IPS DF 6.9 (cell line): ENCODE measurements at places on chromosomes 7 and 10.

DNA sequence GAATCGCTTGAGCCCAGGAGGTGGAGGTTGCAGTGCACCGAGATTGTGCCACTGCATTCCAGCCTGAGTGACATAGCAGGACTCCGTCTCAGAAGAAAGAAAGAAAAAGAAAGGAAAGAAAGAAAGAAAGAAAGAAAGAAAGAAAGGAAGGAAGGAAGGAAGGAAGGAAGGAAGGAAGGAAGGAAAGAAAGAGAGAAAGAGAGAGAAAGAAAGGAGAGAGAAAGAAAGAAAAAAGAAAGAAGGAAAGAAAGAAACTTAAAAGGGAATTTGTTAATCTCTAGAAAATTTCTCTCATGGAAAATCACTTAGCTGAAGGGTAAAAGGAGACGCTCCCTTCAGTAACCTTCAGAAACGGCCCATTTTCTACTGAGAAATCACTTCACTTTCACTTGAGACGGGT, 279.5 kb upstream of the KLF6 start:
- DNase-seq = no peak

GRCh38 chr10:13453896-13454295, 74.9 kb downstream of the BEND7 start:
- DNase-seq = no peak

- no peak for DNase-seq
Observed at GRCh38 chr10:43263551-43264343, 3.1 kb downstream of the RASGEF1A start.

DNA sequence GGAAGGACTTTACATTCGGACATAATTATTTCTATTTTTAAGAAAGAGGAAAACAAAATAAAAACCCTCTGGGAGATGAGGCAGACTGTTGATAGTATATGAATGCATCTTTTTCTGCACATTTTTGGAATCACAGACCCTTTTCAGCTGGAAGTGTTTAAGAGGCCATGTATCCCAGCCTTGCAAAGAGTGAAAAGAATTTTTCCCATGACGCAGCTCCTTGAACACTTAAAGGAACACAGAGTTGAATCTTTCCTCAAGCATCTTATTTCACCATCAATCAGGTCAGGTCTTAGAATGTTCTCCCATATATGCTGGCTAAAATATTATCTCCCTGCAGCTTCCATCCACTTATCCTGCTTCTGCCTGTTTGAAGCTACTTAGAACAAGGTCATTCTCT, 45.9 kb upstream of the PAPSS2 start:
- DNase-seq = no peak

- DNase-seq = no peak
Observed at GRCh38 chr7:17991866-17992648, 35.6 kb downstream of the PRPS1L1 start.

- no peak for DNase-seq
Observed at GRCh38 chr10:112963835-112964234, 13.8 kb downstream of the TCF7L2 start.

- DNase-seq = no peak
Observed at GRCh38 chr10:110446954-110447608, 50.6 kb upstream of the DUSP5 start.

GRCh38 chr7:112579388-112579787, 98.6 kb downstream of the LSMEM1 start:
- no peak for DNase-seq

- DNase-seq = no peak
Observed at GRCh38 chr7:52779004-52779403, 256.4 kb upstream of the POM121L12 start.

DNA sequence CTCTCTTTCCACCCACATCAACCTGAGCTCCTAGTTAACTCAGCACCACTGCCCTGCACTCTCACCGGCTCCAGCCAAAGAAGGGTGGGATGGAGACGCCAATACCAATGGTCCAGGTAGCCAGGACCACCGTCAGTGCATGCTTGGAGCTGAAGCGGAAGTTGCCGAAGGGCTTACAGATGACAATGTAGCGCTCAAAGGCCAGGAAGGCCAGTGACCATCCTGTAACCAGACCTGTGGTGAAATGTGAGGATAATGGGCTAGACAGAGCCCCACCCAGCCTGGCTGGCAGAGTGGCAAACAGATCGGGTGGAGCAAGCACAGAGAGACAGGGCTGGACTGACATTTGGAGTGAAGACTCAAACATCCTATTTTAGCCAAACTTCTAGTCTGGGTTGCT, 673 bp downstream of the OPN1SW start:
- DNase-seq = no peak

GRCh38 chr10:132641401-132641800, 103.8 kb downstream of the INPP5A start:
- no peak for DNase-seq

DNA sequence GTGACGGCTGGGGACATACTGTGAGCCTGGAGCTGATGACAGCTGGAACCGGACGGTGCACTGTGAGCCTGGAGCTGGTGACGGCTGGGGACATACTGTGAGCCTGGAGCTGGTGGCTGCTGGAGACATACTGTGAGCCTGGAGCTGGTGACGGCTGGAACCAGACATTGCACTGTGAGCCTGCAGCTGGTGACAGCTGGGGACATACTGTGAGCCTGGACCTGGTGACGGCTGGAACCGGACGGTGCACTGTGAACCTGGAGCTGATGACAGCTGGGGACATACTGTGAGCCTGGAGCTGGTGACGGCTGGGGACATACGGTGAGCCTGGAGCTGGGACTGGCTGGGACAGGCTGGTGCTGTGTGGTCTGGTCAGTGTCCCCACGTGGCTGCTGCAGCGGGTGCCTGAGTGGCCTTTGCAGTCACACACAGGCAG, 47.9 kb downstream of the PTPRN2 start:
- DNase-seq = no peak

- DNase-seq = no peak
Observed at GRCh38 chr7:137671920-137672319, 174.9 kb downstream of the DGKI start.

DNA sequence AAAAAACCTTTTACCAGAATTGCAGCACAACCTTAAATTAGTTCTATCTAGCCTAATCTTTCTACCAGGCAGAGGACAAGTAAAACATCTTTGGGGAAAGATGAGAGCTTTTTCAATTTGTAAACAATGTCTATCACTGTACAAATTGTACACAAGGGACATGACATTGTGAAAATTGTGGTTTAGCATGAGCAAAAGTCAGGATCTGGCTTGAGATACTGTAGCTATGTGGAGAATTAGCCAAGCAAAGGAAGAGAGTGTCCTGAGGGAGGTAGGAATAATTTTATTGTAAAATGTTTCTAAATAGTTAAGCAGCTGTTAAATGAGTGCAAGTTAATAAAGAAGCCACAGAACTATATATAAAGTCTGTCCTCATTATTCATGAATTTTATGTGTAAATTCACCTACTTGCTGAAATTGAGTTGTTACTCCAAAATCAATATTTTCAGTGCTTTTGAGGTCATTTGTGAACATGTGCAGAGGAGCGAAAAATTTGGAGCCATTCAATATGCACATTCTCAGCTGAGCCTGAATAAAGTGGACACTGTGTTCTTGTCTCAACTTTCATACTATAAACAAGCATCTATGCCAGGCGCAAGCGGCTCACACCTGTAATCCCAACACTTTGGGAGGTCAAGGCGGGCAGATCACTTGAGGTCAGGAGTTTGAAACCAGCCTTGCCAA, 42.8 kb upstream of the POM121L12 start:
- DNase-seq = no peak

- no peak for DNase-seq
Observed at GRCh38 chr7:10677668-10678232, 295.9 kb upstream of the PHF14 start.

DNA sequence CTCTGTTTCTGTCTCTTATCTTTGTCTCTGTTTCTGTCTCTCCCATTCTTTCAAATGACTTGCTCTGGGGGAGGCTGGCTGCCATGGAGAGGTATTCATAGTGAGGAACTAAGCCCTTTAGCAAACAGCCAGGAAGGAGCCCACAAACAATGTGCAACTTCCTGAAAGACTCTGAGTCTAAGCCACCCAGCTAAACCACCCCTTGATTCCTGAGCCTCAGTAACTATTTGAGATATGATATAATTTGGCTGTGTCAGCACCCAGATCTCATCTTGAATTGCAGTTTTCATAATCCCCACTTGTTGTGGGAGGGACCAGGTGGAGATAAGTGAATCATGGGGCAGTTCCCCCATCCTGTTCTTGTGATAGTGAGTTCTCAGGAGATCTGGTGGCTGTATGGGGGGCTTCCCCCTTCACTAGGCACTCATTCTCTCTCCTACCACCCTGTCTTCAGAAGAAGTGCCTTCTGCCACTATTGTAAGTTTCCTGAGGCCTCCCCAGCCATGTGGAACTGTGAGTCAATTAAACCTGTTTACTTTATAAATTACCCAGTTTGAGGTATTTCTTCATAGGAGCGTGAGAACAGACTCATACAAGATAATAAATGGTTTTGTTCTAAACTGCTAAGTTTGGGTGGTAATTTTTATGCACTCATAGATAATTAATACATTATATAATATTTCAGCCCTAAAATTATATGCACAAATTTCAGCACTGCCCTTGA, 121.2 kb upstream of the FOXP2 start:
- no peak for DNase-seq

DNA sequence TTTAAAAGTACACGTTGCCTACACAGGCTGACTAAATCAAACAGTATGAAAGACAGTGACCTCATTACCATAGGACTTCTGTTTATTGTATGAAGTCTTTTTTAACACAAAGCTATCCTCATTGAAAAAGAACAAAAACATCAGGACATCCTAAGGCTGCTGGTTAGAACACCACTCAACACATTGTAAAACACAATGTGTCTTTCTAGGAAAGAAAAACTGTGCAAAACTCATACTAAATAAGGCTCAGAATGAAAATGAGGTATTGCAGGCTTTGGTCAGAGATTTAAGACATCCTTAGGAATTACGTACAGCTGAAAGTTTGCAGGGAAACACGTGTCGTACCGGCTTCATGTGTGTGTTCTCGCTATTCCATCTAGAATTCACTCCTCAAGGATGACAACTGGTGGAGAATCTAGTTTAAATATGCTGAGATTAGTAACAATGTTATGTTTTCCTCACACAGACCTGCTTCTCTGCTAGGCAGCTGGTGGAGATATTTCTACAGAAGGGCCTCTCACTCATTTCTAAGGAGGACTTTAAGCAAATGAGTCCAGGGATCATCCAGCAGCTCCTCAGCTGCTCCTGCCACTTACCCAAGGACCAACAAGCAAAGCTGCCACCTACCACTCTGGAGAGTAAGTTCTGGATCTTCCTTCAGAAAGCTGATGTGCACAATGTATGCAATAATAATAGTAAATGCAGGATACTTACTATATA, 29.3 kb downstream of the SLC39A12 start:
- no peak for DNase-seq

- DNase-seq = no peak
Observed at GRCh38 chr7:46630031-46630430, 709.0 kb upstream of the IGFBP3 start.

DNA sequence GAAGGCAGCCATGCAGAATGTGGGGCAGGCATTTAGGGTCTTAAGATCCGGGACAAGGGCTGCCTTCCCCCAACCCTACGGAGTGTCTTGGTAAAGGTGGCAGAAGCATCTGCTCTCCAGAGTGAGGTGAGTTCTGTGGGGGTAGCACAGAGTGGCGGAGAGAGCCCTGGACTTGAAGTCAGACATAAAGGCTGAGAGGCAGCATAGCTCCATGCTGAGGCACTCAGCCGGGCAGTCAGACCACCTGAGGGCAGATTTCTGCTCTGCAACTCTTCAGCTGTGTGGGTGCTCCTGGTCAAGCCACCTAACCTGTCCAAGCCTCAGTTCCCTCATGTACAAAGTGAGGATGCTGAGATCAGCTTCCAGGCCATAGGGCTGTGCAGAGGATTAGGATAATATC, 81.0 kb downstream of the CRTAC1 start:
- DNase-seq = no peak

DNA sequence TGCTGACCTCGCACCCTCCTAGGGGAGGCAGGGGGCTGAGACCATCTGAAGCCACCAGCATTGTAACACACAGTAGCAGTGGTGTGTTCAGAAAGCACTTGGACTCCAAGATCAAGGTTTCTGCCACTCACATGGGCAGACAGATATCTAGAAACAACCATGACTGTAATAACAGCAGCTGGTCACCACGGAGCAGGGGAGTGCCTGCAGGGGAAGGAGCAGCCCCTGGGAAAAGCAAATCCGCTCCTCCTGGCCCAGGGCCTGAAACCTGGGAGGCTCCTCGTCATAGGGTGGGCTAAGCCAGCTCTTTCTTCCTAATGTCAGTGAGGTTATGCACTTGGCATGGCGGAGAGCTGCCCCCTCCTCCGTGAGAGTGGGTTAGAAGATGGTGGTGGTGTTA, 118.4 kb upstream of the INSYN2A start:
- DNase-seq = no peak

DNA sequence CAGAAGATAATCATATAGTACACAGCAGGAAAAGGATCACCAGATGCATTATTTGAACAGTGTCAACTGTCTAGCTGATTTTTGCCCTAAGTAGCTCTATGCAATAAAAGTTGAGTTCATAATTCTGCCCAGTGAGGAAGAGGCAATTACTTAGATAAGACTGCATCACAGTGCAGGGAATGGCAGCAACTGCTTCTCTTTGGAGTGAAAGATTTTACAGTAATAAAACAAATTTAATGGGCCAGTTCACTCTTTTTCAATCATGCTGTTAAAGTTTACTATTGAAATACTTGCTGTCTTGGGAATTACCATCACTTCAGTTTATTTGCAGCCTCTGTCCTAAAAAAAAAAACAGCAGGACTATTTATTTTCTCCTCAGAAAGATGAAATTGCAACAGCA, 907.9 kb downstream of the ANKRD7 start:
- no peak for DNase-seq

DNA sequence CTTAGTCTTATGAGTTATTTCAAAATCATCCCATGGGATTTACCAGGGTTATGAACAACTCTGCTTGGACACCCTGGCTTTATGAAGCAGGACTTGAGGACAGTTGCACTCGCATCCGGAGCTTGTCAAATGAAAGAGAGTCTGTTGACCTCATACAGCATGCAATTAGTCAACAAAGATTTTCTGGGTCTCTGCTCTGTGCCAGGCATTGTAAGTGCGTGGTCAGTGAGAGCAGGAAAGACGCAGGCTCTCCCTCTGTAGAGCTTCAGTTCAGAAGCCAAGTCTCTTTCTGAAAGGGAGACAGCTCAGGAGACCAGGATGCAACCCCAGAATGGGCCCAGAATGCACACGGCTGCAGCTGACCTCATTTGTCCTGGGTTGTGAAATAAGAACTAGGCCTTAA, 45.5 kb upstream of the DMBT1 start:
- DNase-seq = no peak

DNA sequence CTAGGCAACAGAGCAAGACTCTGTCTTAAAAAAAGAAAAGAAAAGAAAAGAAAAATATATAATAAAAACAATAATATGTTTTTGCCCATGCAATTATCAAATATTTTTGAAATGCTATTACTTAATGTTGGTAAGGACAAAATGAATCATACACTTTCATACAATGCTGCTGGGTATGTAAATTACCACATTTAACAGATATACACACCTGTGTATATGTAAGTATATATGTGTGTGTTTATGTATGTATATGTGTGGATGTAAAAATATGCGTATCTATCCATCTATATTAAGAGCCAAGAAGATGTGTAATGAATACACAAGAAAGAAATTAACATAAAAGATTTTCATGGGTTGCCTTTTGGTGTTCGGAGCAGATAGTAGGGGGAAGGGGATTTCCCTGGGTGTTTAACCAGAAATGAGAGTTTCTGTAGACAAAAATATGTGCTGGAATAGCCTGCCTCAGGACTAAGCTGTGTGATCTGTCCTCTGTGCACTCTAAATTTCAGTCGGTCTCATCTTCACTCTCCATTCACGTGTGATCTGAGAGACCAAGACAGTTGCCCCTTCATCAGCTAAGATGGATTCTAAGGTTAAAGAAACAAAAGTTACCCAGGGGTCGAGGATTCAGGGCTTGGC, 61.2 kb downstream of the PRKCQ start:
- no peak for DNase-seq

- no peak for DNase-seq
Observed at GRCh38 chr10:112389271-112389822, 15.4 kb downstream of the ACSL5 start.
